ENCODE measurements at places on chromosomes 5 and 9. TPM values are rescaled to one million over a fixed set of nuclear protein-coding genes. Genes with fewer than 3 reads are reported as not detected.

DNA sequence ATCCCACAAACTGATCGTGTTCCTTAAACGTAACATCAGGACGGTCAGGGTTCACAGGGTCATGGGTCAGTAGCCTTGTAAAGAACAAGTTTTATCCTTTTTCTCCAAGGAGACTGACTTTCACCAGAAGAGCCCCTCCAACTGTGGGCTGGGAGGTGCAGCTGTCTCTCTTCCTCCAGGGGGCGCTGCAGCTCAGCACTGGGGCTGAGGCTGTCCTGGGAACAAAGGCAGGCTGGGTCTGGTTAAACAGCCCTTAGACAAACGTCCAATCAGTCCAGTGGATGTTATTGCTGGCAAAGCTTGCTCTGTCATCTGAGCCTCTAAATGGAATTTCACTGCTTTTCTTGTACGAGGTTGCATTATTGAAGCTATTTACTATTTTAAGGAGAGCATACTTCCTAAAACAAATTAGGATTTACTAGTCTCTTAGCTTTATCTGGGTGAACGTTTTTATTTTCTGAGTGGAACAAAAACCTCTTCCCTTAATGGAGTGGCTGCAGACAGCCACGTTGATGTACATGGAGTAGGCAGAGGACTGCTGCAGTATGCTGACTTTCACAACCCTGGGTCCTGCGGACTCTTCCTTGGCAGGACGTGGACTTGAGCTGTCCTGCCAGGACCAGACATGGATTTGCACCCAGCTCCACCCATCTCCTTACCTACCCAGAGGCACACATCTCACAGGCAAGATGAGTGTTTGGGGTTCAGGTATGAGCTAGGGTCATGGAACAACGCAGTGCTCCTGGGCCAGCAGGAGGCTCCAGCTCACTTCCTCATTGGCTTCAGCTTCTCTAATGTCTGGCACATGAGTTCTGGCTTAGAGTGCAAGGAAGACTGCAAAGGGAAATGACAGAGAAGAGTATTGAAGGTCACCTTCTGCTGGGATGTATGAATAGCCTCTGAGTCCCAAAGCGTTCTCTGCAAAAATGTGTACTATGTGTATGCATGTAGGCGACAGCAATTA, 7.8 kb downstream of the EXOSC2 start:
- no peak for DNase-seq

DNA sequence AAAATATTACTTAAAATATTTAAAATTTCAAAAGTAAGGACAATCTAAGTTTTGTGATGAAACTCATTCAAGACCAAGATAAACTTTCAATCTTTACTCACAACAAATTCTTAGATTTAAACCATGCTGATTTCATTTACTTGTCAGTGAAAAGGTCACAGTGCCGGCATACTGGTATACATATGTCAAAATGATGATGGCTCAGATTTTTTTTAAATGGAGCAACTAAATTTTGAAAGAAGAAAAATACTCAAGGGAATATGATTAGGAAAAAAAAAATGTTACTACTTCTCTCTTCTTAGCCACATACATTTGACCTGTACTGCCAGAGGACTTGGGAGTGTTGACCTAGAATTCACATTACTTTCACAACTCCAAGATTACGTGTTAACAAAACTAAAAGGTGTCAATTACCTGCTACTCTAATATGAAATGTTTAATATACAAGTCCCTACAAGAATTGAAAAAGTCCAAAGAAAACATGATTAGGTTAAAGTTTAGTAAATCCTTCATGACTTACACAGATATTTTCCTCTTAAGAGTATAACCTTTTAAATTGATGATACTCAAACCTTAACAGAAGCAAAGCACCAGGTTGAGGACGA, 4.6 kb downstream of the EFNA5 start:
- DNase-seq, result no peak

DNA sequence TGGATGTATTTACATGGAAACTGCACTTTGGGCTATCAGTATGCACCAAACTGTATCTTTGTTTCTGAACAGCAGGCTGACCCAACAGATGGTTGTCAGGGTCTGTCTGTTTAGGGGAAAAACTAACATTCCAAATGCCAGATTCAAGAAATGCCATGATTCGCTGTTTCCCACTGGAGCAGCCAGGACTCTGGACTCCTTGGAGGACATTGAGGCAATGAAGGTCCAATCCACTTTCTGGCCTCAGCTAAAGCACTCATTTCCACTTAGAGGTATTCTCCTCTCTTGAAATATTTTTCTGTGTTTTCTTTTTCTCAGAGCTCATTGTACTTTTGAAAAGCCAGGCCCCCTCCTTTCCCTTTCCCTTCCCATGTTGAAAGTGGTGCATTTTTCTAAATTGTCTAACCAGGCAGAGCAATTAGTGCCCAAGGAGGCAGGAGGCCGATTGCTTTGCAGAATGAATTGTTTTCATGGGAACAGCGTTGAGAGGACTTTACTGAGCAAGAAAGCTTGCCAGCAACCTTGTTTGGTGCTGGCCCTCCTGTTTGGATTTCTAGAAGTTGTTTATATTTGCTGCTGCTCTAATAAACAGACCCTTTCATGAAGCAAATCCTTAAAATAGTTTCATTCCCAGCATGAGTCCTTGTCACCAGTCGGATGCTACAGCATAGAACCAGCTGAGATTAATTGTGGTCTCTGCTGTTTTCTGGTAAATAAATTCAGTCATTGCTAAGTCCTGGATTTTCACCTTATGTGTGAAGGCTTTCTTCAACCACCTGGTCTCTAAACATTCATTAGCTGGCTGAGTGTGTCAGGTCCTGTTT, 132.8 kb upstream of the TAF11L2 start:
- no peak for DNase-seq

DNA sequence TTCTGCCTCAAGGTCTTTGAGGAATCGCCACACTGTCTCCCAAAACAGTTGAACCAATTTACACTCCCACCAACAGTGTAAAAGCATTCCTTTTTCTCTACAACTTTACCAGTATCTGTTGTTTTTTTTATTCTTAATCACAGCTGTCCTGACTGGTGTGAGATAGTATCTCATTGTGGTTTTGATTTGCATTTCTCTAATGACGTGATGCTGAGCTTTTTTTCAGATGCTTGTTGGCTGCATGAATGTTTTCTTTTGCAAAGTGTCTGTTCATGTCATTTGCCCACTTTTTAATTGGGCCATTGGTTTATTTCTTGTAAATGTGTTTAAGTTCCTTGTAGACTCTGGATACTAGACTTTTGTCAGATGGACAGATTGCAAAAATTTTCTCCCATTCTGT, 400.0 kb downstream of the DEPDC1B start:
- no peak for DNase-seq

DNA sequence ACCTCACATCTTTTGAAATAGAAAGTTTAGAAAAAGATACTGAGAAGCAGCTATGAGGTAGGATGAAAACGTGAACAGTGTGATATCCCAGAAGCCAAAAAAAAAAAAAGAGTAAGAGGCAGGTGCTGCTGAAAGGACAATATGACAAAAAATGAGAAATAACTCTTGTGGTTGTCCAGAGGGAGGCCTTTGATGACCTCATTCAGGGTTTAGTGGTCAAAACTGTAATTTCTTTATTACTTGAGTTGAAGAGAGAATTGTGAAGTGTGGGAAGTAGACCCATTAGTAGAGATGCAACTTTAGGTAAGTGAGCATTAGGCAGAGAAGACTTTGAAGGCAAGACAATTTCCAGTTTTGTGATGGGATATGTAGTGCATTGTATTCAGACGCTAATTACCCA, 1306.3 kb upstream of the ACO1 start:
- DNase-seq, result no peak

GRCh38 chr5:57382655-57383054, 100.0 kb downstream of the ACTBL2 start:
- DNase-seq, result no peak

GRCh38 chr5:161548487-161549094, 2.1 kb upstream of the GABRB2 start:
- DNase-seq, result no peak

GRCh38 chr5:16666883-16667398, 50.1 kb upstream of the RETREG1 start:
- no peak for DNase-seq

GRCh38 chr5:145718956-145719355, 116.2 kb downstream of the PRELID2 start:
- no peak for DNase-seq

DCAF10 gene
- total RNA-seq, result 8.3 TPM

SLC25A2 gene
- total RNA-seq, result 0.29 TPM
